Caco-2 (cell line): ENCODE measurements at places on chromosomes 16 and 17. TPM values are rescaled to one million over a fixed set of nuclear protein-coding genes. Genes with fewer than 3 reads are reported as not detected.

Gene CACNA1H
- total RNA-seq: 5.1 and 6.5 TPM in 2 replicates

Gene PTRH2
- 36.1 and 36.6 TPM in 2 replicates for total RNA-seq

Gene AARS1
- total RNA-seq: 366 and 449 TPM in 2 replicates

Gene NMRAL1
- 68.3 and 71.1 TPM in 2 replicates for total RNA-seq
